ENCODE measurements at places on chromosomes 11 and 22.
A peak's percentile ranks its signal among the peaks of the same experiment; 100 is the strongest.

- no peak for DNase-seq
Measured at GRCh38 chr11:15390857-15391256, 276.1 kb downstream of the INSC start.

DNA sequence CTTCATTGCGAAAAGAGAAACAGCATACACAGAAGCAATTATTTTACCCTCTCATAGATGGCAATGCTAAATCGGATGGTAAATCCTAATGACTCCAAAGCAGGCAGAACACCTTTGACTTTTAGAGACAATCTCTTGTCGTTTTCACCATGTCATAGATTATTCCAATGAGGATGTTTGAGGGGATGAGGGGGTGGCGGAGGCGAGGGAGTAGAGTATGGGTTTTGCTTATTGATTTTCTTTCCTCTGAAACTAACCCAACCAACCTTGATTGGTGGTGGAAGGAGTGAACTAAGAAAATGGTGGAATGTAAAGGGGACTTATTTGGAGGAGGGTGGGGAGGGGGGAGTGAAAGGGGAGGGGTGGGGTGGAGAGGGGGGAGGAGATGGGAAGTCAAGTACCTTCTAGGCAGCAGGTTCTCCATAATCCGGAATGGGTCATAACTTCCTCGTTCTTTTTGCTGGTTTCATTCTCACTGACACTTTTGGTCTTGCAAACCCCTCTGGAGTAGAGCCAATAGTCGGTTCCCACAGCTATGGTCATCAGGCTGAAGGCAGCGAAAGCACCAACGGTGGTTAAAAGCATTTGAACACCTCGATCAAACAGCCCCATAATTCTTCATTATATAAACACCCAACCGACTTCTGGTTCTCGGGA, 1.5 kb downstream of the CACNG2 start:
- no peak for DNase-seq

- peak; percentile 31 for DNase-seq
Measured at GRCh38 chr11:22730319-22730718, 63.9 kb downstream of the GAS2 start.

- peak; percentile 35 for DNase-seq
Measured at GRCh38 chr22:42613872-42614301, 796 bp downstream of the POLDIP3 start.

- no peak for DNase-seq
Measured at GRCh38 chr11:121467471-121467870, 14.7 kb upstream of the SORL1-AS1 start.

- no peak for DNase-seq
Measured at GRCh38 chr11:14547440-14547839, 27.3 kb upstream of the PSMA1 start.

- no peak for DNase-seq
Measured at GRCh38 chr11:133867456-133867855, 22.1 kb upstream of the SPATA19 start.

- no peak for DNase-seq
Measured at GRCh38 chr11:104866815-104867214, 31.4 kb downstream of the CASP12 start.

DNA sequence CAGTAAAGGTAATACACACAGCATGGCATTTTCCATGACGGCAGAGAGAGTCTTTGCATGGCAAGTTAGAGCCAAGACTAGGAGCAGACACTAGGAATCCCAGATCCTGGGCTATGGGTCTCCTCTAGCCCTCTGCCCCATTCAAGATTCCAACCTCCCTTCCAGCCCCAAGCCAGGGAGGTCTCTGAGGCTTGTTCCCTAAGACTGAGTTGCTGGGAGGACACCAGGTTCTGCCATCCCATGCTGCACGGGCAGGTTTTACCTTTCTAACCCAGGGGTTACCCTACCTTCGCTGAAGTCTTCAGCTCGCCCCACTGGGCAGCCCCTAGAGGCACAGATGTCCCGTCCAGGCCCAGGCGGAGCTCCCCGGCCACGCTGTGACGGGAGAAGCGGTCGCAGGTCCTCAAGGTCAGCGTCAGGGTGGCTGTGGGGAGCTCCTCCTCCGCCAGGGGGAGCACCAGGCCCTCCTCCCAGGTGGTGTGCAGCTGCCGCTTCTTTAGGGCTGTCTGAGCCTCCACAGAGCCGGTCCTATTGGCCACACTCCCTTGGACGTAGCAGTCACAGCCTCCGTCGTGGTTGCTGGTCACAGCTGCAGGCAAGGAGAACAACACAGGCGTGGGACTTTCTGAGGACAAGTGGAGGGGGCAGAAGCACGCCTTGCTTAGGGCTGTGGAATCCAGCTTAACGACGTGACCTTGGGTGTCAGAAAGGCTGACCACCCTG, 33.8 kb downstream of the SYT13 start:
- no peak for DNase-seq

DNA sequence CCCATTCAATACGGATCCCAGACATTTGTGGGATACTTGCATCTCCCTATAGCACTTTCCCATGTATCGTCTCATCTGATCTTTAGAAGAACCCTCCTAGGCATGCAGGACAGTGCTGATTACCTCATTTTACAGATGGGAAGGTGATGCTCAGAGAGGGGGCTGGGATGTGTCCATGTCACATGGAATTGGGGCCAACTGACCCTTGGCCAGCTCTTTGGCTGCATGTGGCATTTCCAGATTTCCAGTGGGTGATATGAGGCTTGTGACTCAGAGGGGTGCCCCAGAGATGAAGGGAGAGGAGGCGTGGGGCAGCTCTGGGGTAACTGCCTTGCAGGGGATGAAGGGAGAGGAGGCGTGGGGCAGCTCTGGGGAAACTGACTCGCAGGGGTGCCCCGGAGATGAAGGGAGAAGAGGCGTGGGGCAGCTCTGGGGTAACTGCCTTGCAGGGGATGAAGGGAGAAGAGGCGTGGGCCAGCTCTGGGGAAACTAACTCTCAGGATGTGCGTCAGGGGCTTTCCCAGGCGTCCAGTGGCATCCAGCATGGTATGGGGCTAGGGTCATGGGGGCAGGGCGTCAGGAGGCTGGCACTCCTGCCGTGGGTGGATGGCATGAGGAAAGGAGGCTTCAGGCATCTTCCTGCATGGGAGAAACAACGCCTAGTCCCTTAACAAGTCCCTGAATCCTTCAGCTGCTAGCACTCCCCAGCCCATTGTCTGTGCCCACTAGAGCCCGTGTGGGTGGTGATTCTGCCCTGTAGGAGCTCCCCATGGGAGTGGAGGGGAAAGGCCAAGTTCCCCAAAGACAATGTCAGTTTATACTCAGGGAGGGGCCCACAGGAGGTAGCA, 11.9 kb upstream of the CERK start:
- DNase-seq, result no peak

- DNase-seq, result no peak
Measured at GRCh38 chr22:33114565-33114964, 56.4 kb upstream of the SYN3 start.

Data from AML-193 (cell line).